ELR (cell line): ENCODE measurements at places on chromosomes 12 and 14.

DNA sequence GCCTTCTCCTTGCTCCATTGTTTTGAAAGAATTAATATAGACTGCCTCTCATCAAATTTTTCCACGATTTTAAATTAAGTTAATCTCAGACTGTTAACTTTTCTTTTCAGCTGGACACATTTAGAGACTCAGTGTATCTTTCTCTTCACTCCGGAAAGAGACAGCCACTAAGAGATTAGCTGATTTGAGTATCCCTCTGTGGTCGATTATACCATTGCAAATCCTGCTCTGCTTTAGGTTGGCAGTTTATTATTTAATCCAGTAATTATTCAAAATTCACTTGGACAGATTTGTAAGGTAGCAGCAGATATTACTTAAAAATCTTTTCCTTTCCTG, 588 bp upstream of the TWF1 start:
- DNase-seq, result peak; percentile 19

- DNase-seq, result no peak
These were observed 191.9 kb downstream of the SOX5 start for GRCh38 chr12:23757541-23757962.

DNA sequence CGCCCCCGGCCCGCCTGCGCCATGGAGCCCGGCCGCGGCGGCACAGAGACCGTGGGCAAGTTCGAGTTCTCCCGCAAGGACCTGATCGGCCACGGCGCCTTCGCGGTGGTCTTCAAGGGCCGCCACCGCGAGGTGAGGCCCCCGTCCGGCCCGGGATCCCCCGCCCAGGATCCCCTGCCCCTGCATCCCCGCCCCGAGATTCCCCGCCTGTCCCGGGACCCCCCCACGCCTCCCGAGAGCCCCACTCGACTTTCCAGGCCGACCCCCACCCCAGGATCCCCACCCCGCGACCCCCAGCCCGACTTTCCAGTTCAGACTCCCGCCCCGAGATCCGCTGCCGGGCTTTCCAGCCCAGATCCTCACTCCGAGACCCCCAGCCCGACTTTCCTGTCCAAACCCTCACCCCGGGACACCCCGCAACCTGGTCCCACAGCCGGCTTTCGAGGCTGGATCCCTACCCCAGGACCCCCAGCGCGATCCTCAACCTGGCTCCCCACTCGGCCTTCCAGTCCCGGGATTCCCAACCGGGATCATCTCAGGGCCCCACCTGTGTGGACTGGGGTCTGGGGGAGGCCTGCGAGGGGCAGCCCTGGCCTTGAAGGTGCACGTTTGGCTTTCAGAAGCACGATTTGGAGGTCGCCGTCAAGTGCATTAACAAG, 688 bp downstream of the ULK1 start:
- DNase-seq, result peak; percentile 22

DNA sequence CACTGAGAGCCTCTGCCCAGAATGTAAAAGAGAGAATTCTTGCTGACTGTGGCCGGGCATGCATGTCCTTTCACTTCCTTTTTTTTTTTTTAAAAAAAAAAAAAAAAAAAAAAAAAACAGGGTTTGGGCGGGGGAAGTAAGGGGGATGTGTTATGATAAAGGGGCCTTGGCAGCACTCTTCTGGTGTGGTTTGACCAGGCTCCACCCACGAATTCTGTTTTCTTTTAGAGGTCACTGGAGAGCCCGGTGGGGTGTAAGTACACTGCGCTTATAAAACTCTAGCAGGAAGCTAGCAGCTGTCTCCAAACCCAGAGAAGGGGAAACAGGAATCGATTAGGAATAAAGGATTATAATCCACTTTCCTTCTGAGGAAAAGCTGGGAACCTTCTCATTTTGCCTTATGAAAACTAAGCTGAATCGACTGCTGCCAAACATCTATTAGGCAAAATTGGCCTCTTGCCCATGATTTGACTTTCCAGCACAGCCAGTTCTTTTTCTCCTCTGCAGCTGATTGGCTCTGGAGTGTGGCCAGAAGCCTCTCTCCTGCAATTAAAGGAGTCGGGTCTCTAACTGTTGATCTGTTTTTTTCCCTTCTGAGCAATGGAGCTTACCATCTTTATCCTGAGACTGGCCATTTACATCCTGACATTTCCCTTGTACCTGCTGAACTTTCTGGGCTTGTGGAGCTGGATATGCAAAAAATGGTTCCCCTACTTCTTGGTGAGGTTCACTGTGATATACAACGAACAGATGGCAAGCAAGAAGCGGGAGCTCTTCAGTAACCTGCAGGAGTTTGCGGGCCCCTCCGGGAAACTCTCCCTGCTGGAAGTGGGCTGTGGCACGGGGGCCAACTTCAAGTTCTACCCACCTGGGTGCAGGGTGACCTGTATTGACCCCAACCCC, 27.7 kb upstream of the HIGD1C start:
- peak; percentile 69 for DNase-seq

DNA sequence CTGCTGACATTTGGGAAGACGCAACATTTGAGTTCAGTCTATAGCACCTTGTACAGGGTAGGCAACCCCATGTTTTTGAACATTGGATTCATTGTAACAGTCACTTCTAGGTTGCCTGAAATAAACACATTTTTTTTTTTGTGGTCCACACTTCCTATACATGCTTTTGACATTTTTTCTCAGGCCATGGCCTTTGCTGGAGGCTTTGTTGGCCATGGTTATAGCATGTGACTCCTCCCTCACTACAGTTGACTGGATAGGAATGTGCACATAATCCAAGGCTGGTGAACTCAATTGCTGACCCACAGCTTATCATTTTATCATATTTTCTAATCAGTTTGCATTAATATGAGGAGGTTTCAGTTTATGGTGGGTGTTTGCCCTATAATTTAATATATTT, 60.6 kb downstream of the TMEM117 start:
- no peak for DNase-seq

- DNase-seq, result peak; percentile 66
These were observed 699 bp upstream of the CD69 start for GRCh38 chr12:9761419-9761781.

DNA sequence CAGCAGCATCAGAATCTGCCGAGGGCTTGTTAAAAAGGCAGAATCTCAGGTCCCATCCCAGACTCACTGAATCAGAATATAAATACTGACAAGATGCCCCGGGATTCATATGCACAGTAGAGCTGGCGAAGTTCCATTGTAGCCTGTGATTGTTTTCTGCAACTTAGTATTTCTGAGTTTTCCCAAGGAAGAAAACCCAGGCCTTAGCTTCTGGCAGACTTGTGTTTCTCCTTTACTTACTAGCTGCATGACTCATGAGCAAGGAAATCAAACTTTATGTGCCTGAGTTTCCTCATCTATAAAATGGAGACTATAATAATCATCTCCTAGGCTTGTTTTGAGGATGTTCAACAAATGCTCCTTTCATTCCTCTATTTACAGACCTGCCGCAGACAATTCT, 278.5 kb upstream of the PLEKHG7 start:
- DNase-seq, result peak; percentile 2

- DNase-seq, result no peak
These were observed 473.5 kb upstream of the MGAT4C start for GRCh38 chr12:86729739-86730138.

- DNase-seq, result no peak
These were observed 13.0 kb downstream of the TOMM20L start for GRCh38 chr14:58408681-58409215.

DNA sequence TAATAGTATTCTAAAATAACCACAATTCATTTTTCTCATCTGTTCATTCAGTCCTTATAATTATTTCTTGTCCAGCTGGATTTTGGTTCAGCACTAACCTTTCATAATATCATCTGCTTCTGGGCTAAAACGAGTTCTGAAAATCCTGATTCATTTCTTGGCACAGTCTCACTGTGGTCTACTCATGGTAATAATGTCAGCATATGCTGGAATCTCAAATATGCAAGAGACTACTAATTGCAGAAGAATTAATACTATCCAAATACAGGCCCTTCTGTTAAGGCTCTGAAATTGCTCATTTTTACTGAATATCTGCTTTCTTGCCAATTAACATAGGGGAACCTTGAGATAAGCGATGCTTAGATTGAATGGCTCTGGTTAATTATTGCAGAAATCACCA, 597.1 kb downstream of the RPL10L start:
- peak; percentile 93 for DNase-seq

- DNase-seq, result no peak
These were observed 261.5 kb downstream of the PCNX1 start for GRCh38 chr14:71168564-71169427.

GRCh38 chr12:112023759-112024396, 10.7 kb downstream of the ERP29 start:
- no peak for DNase-seq

- DNase-seq, result no peak
These were observed 65.1 kb downstream of the DAAM1 start for GRCh38 chr14:59253527-59253926.

- DNase-seq, result peak; percentile 59
These were observed 4.5 kb downstream of the TBX3 start for GRCh38 chr12:114679452-114679875.

- peak; percentile 30 for DNase-seq
These were observed 95.7 kb downstream of the PDE3A start for GRCh38 chr12:20463913-20464524.

DNA sequence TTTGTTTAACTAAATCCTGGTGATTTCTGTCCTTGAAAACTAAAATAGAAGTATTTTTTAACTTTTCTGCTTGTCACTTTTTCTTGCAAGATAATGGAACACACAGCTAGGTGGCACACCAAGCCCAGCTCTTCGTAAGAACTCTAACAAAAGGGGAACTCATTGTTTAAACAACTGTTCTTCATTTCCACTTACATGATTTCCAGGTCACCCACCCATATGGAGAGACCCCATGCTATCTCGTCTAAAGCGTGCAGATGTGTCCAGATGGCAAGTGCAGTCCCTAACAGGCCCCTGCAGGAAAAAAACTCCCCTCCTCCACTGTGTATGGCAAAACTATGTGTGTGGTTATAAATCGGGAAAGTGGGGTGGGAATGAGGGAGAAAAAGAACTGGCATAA, 43.3 kb upstream of the NT5DC3 start:
- peak; percentile 52 for DNase-seq

DNA sequence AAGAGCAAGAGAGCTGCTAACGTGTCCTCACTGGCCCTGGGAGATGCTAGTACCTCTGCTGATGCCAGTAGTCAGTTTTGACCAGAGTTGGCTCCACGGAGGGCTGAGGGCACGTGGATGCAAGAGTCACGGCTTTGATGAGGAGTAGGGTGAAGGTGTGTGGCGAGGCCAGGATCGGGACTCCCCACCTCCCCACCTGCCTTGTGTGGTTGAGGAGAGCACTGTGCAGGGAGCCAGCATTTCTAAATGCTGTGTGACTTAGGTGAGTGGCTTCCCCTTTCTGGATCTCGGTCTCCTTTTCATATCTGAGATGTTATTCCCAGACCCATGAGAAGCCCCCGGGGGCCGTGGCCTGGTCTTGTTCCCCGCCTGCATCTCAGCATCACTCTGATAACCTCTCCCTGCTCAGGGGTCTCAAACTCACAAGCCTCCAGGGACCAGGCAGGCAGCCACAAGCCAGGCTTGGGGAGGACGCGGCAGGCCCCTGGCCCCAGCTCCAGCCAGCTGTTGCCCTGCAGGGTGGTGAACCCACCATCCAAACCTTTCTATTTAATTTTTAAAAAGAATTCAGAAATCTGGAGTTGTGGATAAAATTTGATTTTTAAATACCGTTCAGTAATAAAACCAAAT, 32.1 kb downstream of the MVK start:
- no peak for DNase-seq

DNA sequence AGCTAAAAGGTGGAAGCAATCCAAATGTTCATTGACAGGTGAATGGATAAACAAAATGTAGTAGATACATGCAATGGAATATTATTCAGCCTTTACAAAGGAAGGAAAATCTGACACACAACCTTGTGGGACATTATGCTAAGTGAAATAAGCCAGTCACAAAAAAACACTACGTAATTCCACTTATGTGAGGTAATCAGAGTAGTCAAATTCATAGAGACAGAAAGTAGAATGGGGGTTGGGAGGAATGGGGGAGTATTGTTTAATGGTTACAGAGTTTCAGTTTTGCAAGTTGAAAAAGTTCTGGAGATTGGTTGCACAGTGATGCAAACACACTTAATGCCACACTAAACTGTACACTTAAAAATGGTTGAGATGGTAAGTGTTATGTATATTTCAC, 62.8 kb downstream of the LIN52 start:
- no peak for DNase-seq

- no peak for DNase-seq
These were observed 21.8 kb downstream of the AHNAK2 start for GRCh38 chr14:104956290-104956890.
